ENCODE measurements at places on chromosomes 4 and X.
A peak's percentile ranks its signal among the peaks of the same experiment; 100 is the strongest.

GRCh38 chrX:9765072-9765736 is 443 bp downstream of the GPR143 start:
- no peak for DNase-seq

DNA sequence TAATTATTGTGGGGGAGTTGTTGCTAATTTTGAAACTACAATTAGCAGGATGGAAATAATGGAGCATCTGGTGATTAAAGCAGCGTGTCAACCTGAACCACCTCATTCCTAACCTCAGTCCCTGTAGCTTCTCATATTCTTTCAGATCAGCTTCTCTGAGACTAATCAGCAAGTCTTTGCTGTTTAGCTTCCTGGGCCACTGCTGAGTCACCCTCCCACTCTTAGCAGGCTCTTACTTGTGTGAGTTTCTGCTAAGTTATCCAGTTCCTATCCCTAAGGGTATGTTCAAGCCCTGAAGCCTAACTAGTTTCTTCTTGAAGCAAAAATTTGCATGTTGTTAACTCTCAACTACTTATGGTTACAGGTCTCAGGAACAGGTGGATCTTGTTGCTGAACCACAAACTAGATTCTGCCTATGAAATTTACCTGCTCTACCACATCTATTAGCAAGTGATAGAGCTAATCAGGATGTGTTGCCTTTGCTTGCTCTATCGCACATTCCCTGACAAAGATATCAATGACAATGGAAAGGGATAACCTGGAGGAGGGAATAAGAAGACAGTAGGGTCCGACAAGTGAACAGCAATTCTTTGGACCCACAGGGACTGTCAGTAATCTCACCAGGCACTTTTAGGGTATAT is 134.2 kb downstream of the EIF4E start:
- DNase-seq, result no peak

GRCh38 chr4:32102896-32103295 is 1382.7 kb downstream of the PCDH7 start:
- no peak for DNase-seq

DNA sequence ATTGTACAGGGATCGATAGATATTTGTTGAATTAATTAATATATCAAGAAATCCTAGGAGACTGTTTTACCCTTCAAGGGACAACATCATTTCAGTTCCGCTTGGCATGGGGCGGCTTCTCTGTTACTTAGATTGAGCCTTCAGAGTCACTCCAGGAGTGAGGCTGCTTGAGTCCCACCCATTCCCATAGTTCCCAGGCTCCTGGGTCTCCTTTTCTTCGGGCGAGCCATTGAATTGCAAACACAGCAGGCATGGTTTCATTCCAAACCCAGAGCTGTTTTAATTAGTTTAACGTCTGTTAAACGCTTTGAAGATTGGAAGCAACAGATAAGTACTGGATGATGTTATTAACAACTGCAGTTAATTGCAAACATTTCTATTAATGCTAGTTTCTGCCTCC is 571 bp upstream of the EDA start:
- no peak for DNase-seq

DNA sequence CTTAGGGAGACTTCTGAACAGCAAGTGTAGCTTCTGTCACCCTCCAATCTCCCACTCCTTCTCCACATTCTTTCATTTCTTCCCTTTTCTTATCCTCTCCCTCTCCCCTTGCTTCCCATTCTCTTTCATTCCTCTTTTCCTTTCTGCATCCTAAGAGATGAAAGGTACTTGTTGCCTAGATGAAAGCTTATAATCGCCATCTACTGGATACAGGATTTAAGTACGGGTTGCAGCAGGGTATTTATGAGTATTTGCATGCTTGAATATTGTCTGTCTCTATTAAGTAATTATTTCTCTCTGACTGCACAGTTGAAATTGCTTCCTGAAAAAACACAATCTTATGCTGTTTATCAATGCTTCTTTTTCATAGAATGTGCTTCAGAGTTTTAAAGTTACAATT is 174.0 kb upstream of the TENT5D start:
- DNase-seq, result no peak

DNA sequence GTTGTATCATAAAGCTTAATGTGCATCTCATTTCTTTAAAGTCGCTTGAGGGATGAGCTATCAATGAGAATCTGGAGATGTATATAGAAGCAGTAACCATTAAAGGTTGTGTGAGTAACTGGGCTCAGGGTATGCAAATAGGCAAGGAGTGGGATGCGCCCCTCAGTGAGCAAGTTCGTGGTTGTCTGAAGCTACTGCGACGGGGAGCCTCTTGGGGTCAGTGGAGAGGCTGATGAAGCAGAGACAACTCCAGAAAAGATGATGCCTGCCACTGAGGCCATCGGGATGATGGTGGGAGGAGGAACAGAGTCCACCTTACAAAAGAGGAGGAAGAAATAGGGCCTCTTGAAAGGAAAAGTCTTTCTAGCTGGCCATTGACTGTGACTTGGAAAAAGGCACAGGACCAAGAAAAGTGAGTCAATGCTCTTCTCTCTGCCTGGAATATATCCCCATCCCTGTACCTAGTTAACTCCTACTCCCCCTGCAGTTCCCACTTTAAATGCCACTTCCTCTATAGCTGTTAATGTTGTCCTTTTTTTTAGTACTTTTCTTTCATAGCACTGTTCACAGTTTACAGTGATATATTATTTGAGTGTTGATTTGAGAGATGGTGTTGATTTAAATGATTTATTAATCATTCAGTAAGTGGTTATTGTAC is 51.4 kb upstream of the LSM6 start:
- DNase-seq, result no peak

GRCh38 chr4:168514249-168514852 is 17.5 kb downstream of the PALLD start:
- peak; percentile 43 for DNase-seq

- no peak for DNase-seq
Observed at GRCh38 chr4:142696334-142697122, 149.6 kb downstream of the INPP4B start.

DNA sequence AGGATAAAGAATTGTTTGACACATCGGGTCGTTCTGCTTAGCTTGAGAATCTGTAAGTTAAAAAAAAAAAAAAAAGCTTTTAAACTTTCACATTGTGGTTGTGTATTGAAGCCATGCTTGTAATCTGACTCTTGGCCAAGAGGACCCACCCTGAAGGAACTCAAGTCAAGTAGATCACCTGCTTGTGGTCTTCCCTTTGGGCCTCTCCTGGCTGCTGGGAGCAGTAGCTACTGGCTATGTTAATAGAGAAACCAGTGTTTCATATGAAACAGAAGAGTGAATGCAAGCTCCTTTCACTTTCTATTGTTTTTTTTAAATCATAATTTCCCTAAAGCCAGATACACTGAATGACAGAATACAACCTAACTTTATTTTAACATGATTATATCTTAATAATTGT is 402.4 kb upstream of the NDST4 start:
- no peak for DNase-seq

- DNase-seq, result no peak
Observed at GRCh38 chr4:96649536-96649935, 809.6 kb downstream of the PDHA2 start.

DNA sequence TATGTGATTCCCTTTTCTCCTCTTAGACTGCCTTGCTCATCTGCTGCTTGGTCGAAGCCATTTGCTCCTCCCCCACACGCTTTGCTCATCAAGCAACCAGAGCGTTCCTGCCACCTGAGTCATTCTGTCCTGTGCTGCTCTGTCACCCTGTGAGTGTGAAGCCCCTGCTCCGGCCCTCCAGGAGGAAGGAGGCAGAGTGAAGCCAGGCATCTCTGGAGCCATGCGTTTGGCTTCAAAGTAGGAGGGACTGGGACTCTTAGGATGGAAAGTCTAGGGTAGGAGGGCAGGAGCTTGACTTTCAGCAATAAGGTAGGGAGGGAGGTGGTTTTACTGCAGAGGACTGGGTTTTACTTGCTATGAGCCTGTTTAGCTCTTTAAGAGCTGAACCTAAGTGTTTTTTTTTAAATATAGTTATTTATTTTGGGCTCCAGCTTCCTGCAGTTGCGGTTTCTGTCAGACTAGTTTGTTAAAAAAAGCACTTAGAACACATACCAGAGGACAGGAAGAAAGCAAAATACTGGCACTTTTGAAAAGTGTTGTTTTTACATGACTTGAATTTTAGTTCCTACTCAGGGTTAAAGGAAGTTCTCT is 63.6 kb downstream of the SPINK2 start:
- no peak for DNase-seq

DNA sequence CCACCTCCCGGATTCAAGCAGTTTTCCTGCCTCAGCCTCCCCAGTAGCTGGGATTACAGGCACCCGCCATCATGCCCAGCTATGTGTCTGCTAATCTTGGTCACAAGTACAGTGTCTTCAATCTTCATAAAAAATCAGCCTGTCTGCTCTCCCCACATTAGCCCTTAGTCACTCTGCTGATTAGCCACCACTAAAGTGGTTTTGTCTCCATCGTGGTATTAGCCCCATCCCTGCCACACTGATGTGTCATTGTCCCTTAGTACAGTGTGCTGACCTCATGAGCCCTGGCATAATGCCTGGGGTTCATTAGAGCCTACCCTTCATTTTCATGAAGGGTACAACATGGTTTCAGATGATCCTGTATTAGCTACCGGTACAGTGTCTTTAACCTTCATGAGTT is 49.9 kb downstream of the ZNF157 start:
- no peak for DNase-seq

GRCh38 chr4:176323511-176324160 is 3.9 kb downstream of the SPCS3 start:
- no peak for DNase-seq

DNA sequence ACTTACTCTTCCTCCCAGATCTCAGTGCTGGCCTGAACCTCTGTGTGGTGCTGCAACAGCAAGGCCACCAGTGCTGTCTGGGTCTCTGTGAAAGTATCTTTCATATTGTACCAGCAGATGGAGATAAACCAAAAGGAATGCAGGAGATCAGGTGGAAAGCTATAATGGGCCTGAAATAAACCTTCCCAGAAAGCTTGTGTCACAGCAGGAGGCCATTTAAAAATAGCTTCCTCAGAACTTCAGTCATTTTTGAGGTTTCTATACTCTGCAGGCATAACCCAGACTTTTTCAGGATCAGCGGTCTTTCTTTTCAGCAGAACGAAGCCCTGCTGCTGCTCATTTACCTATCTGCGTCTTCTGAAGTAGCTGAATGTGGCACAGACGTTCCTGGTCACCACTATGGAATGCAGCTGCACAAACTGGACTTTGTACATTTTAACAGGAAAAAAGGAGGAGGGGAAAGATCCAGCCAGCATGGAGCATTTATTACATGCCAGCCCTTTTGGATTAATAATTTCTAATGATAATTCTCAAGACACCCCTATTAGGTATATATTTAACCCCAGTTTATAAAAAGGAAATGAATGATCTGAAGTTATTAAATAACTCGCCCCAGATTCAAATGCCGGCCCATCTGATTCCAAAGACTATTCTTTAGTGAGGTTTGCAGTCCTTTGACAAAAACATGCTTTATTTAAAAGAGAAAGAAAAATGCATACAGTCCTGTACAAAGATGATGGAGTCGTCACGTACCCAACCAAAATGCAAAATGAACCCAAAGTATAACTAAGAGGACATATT is 119.7 kb downstream of the NFKB1 start:
- peak; percentile 58 for DNase-seq

DNA sequence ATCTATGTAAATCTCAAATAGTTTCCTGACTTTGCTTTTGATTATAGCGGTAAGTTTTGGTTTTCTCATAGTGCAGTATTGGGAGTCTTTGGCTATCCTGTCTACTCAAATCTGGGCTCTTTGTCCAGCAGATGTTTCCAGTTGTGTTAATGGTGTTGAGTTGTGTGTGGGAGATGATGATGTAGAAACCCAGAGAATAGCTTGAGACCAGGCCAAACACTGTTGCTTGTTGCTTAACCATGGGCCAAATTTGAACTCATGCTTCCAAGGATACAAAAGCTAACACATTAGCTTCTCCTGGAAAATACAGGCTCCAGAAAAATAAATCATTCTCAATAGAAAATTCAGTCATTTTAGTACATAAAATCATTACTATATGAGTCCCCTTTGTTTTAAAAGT is 82.6 kb upstream of the GYPA start:
- DNase-seq, result no peak

DNA sequence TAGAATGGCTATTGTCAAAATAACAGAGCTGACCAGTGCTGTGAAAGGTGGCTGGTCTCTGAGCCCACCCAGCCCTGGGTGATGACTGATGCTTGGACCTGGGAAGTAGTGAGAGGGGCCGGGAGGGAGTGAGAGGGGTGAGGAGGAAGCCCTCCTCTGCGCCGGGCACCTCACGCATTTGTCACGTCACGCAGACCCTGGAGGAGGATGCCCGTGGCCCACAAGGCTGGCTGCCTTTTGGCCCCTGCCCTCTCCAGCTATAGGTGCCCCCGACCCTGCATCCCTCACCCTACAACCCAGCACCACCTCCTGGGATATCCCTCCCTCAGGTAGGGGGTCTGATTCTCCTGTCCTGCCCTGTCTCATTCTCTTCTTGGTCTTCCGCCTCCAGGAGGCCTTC is 207.4 kb downstream of the AFAP1 start:
- no peak for DNase-seq

DNA sequence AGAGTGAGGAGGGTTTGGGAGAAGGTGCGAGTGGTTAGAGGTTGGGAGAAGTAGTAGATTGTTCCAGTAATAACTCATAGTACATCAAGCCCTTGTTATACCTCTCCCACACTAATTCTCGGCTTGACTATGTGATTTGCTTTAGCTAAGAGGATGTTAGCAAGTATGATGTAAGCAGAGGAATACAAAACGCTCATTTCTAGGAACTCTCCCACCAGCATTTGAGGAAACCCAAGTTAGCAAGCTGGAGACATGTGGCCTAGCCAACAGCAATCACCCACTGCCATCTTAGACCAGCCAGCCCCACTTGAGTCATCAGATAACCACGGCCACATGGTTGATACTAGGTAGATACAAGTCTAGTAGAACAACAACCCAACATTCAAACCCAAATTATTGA is 14.2 kb downstream of the FTHL17 start:
- no peak for DNase-seq

GRCh38 chrX:118632862-118633261 is 94.5 kb upstream of the IL13RA1 start:
- DNase-seq, result no peak

- no peak for DNase-seq
Observed at GRCh38 chr4:14176613-14177012, 549.1 kb upstream of the BOD1L1 start.

- DNase-seq, result no peak
Observed at GRCh38 chr4:65546882-65547416, 123.3 kb downstream of the EPHA5 start.

GRCh38 chr4:119299260-119299671 is 22.7 kb downstream of the FABP2 start:
- no peak for DNase-seq

GRCh38 chrX:67787196-67787595 is 243.4 kb downstream of the AR start:
- DNase-seq, result no peak

- DNase-seq, result no peak
Observed at GRCh38 chr4:174717828-174718227, 111.2 kb downstream of the GLRA3 start.

DNA sequence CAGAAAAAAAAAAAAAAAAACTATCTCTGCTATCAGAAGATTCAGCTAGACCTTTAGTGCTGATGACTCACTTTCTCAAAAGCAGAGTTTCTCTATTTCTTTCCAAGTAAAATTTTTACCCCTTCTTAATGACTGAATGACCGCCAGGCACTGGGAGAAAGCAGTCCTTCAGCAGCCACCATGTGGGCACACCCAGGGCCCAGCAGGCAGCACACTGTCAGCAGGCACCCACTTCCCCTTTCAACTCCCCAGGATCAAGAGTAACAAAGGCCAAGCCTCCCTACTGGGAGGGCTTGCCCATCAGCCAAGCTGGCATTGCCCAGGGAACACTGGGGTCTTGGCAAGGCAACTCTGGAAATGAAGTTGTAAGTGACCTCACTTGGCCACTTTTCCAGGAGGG is 201.9 kb upstream of the MAMLD1 start:
- DNase-seq, result no peak

Data from COR-L47 (cell line).